ENCODE measurements at places on chromosomes 3 and 15.

GRCh38 chr3:138675393-138675792, 66.8 kb downstream of the FAIM start:
- no peak for DNase-seq

- DNase-seq = no peak
Measured at GRCh38 chr15:51460796-51461195, 119.3 kb downstream of the GLDN start.

- DNase-seq = no peak
Measured at GRCh38 chr3:156455839-156456238, 99.1 kb downstream of the SSR3 start.

DNA sequence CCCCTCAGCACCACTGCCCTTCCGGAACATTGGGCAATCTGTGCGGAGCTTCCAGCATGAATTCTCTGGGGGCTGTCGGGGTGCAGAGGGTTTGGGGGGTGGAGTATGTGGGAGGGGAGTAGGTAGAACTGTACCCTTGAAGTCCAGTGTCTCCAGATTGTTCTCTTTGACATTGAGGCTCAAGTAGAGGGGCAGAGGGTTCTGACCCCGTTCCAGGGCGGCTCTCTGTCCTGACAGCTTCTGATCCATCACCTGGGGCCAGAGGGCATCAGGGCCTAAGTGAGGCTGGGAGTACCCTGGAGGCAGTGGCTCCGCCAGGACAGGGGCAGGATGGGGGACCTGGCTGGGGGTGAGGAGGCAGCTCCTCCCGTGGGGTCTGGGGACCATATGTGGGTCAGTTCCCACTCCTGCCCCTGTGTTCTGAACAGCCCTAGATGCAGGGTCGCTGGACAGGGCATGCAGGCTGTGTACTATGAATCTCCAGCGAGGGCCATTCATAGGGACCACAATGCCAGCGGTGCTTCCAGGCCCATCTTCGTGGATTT, 22.1 kb downstream of the PLA2G4D start:
- no peak for DNase-seq

- no peak for DNase-seq
Measured at GRCh38 chr15:80547264-80547663, 143.1 kb downstream of the ARNT2 start.

DNA sequence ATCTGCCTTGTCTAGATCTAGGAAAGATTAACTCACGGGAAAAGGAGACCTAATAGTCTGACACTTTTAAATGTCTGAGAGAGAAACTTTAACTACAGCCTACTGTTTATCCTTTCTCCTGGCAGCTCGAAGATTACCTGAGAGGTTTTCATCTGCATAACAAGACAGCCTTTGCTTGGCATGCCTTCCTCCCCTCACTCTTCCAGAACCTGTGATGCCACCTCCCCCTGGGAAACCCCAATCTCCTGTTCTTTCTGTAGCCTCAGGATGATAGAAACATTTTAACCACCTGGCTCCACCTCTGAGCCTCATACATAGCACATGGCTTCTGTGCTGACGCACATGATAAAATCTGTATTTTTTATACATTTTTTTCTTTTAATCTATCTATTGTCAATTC, 420.8 kb downstream of the CNTN6 start:
- DNase-seq = no peak

DNA sequence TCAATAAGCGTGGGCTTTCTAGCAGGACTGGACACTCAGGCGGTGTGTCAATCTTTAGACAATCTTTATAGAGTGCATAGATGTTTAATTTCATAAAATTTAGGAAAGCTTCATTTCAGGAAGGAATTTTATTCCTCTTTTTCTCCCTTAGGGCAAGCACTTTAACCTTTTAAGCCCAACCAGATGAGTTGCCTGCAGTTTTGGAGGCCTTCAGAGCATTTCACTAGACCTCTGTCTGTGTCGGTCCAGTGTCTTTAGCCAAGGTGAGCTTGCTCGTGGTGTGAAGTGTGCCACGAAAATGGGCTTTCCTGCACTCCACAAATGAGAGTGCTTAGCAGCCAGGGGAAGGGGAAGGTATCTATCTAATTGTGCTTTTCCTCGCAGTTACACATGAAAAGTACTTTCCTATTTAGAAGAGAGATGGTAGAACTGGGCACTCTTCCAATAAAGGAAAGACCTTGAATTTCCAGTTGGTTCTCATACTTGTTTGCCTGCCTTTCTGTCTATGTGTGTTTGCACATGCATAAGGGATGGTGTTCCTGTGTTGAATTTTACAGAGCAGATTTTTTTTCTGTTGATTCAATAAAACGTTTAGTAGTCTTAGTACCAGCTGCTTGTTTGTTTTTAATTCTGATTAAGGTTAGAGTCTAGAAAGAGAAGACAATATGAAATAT, 53.6 kb downstream of the FEZF2 start:
- no peak for DNase-seq

DNA sequence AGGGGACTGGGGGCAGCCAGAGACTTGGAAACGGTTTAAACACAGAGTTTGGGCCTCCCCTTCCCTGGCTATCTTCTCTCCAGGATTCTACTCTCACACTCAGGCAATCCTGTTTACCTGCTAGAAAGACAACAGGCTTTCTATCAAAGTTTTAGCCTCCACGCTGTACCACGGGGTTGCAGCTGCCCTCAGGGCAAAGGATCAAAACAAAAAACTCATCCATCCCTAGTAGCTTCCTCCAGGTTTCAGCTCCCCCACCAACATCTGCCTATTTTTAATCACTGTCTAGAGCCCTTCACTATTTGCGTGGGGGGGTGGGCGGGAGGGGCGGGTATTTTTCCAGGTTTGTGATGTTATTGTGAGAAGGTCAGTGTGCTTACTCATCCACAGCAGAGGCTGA, 286.8 kb upstream of the TRIM42 start:
- DNase-seq = no peak

- DNase-seq = no peak
Measured at GRCh38 chr3:158492685-158493084, 78.3 kb upstream of the MLF1 start.

- DNase-seq = no peak
Measured at GRCh38 chr15:72050700-72051099, 67.2 kb downstream of the MYO9A start.
